ENCODE measurements at places on chromosomes 7 and 10.

DNA sequence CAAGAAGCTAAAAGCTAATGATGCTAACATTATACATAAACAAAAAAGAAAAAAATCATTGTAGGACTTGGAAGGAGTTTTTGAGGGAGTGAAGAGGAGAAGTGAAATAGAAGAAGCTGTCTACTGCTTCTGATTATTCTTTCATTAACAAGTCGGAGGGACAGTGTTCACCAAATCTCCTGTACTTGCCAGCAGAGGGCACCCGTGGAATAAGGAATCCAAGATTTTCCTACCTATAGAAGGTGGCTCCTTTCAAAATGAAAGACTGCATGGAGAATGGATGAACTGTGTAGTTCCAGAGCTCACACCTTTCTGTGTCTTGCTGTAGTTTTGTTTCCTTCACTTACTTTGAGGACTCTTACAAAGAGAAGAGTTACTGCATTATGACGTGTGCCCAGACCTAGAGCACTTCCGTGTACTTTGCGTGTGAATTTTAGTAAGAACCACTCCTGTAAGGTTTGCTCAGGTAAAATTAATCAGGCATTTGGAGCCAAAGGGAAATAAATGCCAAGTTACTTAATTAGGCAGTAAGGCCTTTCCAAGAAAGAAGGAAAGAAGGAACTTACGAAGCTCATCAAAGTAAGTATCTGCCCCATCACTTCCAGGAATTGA is 145.1 kb downstream of the SEMA3D start:
- DNase-seq: peak; percentile 15

- peak; percentile 33 for DNase-seq
These were observed 19.0 kb upstream of the CLDN4 start for GRCh38 chr7:73811760-73812168.

DNA sequence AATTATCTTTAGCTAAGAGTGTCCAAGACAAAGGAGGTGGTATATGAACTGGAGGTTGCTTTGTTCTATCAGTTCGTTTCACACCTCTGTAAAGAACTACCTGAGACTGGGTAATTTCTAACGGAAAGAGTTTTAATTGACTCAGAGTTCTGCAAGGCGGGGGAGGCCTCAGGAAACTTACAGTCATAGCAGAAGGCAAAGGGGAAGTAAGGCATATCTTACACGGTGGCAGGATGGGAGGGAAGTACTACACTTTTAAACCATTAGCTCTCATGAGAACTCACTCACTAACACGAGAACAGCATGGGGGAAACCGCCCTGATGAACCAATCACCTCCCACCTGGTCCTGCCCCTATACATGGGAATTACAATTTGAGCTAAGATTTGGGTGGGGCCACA is 1202.3 kb upstream of the LRRTM3 start:
- DNase-seq: no peak

DNA sequence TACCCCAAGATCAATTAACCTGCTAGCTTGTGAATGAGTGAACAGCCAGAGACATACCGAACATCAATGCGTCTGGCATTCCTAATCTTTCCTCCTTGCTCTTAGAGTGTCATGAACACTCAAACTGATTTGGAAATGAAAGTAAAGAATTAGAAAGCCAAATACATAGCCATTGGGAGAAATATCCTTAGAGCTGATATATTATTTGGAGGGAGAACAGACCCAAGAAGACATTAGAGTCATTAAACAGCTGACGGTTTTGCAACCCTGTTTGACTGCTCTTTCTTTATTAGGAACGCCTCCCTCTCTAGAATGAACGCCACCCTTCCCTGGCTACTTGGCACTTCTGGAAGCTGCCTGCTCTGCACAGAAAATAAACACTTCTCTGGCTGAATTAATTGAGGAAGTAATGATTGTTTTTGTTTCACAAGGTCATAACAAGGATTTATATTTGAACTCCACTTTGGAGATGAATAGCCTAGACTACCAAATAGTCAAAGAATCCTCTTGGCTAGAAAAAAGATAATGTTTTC is 42.8 kb downstream of the CTTNBP2 start:
- DNase-seq: no peak

- no peak for DNase-seq
These were observed 115.0 kb downstream of the CHCHD3 start for GRCh38 chr7:132966754-132967469.

GRCh38 chr10:121722665-121723064 is 124.4 kb upstream of the FGFR2 start:
- no peak for DNase-seq

DNA sequence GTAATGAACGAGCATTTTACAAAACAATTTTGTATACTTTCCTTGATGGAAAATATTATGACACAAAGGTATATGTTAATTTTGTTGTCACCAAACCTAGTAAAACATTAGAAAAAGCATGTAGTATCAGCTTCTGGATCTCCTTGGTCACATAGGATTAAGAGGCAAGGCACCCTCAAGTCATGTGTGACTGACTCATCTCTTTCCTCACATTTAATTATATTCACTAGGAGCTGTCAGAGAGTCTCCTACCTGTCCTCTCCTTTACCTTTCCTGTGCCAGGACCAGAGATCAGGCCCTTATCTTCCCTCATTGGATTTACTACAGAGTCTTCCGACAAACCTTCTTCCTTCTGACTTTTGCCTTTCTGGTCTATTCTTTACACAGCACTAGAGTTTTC is 111.3 kb upstream of the RPA3 start:
- no peak for DNase-seq

DNA sequence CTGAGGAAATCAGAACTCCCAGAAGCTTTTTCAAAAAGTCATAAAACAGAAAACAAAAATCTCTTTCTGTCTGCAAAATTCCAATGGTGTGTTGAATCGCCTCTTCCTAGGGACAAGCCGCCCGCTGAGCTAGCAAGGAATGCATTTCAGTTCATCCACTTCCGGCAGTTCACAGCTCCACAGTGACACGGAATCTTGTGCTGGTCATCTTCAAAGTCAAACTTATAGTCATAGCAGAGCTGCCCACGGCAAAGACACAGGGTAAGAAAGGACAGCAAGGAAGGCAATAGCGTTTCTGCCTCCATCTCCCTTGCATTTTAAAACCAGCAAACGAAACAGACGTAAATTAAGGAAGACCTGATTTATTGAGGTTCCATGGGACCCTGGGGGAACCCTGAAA is 111.2 kb downstream of the GALNT11 start:
- DNase-seq: no peak

DNA sequence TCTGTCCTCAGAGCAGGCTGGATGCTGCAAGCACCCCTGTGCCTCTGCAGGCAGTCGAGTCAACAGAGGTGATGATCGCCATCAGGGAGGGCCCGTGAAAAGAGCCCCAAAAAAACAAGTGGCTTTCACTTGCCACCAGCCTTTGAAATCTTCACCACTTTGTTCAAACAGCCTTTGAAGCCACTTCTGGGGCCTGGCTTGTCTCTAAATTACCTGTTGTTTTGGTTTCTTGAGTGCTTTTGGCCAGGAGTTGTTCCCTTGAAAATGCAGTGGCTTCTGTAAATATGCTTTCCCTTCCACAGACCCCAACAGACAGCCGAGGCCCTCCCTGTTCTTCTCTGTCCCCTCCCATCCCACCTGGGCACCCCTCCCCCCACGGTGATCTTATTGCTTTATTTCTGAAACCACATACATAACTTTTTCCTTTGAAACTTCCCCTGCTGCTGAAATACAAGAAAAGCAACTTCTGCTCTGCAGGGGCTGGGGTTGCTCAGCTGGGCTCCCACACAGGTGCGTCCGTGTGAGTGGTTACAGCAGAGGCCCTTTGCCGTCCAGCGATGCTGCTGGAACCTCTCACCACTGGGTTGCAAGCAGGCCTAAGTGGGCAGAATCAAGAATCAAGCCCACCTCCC is 283.8 kb upstream of the SHH start:
- DNase-seq: no peak

DNA sequence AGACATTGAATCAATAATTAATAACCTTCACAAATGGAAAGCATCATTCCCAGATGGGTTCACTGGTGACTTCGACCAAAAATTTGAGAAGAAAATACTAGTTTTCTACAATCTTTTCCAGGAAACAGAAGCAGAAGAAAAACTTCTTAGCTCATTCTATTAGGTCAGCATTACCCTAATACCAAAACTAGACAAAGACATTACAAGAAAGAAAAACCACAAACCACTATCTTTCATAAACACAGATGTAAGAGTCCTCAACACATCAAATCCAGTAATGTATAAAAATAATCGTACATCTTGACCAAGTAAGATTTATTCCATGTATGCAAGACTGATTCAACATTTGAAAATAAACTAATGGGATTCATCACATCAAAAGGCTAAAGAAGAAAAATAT is 64.0 kb upstream of the CDK1 start:
- no peak for DNase-seq

GRCh38 chr10:7773845-7774801 is 13.7 kb downstream of the KIN start:
- DNase-seq: no peak

- DNase-seq: no peak
These were observed 68.0 kb downstream of the LANCL2 start for GRCh38 chr7:55432939-55433784.

GRCh38 chr10:89392974-89393373 is 551 bp downstream of the IFIT1 start:
- no peak for DNase-seq

GRCh38 chr10:77279207-77279606 is 358.4 kb downstream of the KCNMA1 start:
- no peak for DNase-seq

DNA sequence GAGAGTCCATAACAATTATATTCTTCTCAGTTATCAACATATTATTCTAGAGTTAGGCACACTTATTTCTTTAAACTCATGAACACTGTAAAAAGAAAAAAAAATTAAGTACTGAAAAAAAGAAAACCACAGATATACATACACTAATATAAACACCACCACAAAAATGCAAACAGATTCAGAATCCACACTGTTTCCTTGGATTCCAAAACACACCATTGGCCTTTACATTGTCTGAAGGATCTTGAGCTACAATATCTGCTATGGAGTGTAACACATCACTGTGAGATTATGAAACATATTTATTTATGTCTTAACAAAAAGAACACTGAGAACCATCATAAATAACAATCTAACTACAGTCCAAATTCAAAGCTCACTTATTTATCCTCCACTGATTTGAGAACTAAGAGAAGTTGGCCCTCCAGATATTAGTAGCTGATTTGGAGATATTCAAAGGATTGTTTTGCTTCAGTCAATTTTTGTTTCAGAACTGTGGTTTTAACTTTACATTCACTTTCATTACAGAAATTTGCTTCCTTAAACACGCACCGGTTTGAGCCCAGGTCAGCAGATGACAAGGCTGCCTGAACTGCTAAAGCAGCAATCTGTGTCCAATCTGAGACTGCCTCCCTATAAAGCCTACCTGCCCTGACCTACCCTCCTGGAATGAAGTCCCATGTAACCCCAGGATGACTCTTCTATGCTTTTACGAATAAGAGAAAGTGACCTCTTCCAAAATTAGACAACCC is 47.0 kb upstream of the CDK1 start:
- no peak for DNase-seq

GRCh38 chr10:129219364-129219763 is 247.7 kb upstream of the MGMT start:
- DNase-seq: no peak

DNA sequence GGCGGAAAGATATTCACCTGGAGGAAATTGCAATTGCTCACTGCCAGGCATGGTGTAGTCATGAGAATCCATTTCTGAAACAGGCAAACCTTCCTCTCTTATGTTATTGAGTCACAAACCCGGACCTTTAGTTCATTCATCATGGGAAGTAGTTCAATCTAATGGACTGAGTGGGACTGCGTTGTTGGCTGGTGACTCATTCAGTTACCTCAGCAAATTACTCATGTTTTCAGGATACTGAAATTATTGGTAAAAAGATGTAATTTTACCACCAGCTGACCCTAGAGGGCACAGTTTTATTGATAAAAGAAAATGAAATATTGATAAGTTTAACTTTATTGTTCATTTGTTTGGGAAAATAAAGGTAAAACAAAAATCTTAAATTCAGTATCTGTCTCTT is 1194.4 kb upstream of the SORCS1 start:
- DNase-seq: no peak

DNA sequence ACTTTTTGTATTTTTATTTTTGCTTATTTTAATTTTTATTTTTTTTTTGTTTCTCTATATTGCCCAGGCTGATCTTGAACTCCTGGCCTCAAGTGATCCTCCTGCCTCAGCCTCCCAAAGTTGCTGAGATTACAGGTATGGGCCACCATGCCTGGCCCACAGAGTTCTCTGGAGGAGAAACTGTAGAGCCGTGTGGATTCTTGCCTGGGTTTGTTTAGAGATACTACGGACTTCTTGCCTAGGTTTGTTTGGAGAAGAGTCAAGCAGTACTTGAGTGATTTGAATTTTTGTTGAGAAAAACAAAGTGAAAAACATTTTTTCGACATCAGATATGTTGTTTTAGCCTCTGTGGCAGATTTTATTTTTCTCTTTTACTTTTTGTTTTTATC is 99.0 kb downstream of the CAMK1D start:
- no peak for DNase-seq

GRCh38 chr7:18437101-18437500 is 58.4 kb upstream of the HDAC9 start:
- no peak for DNase-seq

GRCh38 chr10:25063157-25063556 is 46.7 kb downstream of the THNSL1 start:
- no peak for DNase-seq

- no peak for DNase-seq
These were observed 81.8 kb downstream of the DIP2C start for GRCh38 chr10:607545-608185.

- DNase-seq: peak; percentile 35
These were observed 3.1 kb upstream of the SLC18A3 start for GRCh38 chr10:49606981-49607535.

DNA sequence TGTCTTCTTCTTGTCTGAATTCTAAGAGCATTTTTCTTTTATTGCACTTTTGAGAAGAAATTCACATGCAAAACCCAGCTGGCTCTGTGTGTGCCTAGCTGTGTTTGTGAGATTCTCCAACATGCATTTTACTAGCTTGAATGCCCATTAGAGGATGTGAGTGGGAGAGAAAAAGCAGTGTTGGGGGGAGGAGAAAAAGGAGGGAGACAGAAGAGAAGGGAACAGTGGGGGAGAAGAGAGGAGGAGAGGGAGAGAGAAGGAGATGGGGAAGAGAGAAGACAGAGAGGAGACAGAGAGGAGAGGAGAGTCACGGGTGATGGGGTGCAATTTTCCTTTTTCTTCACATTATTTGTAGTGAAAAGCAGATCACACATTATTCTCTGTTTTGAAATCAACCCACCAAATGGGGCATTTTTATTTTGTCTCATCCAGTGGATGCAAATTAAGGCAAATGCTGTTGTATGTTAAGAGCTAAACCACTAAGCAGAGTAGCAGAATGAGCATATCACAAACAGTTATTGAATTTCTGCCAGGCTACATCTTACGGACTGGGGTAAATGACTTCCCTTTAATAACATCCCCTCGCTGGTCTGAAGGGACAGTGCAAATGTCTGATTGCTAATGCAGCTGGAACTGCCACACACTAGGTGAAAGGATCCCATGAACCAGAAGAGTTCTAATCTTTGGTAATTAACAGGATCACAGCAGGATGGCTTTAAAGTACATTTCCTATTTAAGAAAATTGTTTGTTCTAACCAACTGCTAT is 849 bp downstream of the LRRN3 start:
- DNase-seq: no peak

Measured in stimulated activated CD4-positive, alpha-beta T cell treated with anti-CD3 and anti-CD28 coated beads, Interleukin-12 subunit alpha, Interleukin-12 subunit beta, amount 100 ng/mL, for 48 hours (primary cell).